ENCODE measurements at places on chromosomes 3 and 15.

DNA sequence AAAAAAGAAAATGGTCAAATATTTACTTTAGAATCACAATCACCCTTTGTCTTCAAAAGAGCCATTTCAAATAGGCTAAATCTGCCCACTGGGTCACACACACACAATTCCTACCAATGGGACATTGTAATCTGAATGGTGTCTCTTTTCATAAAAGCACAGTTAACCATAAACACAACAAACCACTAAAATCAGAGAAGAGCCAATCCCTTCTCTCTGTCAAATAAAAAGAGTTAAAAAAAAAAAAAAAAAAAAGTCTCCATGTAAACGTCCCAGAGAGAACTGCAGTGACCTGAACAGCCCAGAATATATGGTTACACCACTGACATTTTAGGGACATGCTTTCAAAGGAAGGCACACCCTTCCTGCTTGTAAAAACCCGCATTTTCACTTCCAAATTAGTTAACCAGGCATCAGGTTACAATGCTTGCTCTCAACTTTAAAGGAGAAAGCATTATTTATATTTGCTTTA, 63.7 kb downstream of the PRICKLE2 start:
- no peak for DNase-seq

- no peak for DNase-seq
Measured at GRCh38 chr15:70376929-70377691, 279.4 kb upstream of the TLE3 start.

- DNase-seq, result no peak
Measured at GRCh38 chr3:183576487-183577107, 21.1 kb upstream of the KLHL6 start.

DNA sequence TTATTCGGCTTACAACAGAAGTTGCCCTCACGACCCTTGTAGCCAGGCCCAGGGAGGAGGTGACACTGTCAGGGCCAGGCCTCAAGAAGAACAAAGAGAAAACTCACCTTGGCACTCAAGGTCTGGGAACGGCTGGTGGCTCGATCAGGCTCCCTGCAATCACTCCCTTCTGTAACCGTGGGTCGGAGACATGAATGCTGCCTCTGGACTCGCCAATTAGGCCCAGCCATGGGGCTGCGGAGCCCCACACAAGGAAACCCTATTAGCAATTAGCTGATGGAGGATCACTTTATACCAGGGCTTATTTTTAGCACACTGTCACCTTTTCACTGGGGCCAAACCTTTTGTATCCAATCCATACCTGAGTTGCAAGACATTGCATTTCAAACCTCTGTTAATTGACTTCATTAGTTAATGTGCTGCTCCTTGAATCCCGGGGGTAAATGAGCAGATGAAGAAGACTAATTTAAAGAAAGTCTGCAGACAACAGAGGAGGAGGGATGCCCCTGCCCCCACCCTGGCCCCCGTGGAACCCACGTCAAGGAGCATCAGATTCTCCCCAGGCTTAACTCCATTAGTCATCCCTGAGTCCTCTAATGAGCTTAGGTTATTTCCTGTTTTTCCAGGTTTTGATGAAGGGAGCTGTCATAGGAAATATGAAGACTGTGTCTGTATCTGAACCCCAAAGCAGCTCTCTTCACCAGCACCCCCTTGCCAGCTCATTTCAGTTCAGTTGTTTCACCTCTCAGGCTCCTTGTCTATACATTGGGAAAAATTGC, 255.3 kb downstream of the RORA start:
- DNase-seq, result no peak

DNA sequence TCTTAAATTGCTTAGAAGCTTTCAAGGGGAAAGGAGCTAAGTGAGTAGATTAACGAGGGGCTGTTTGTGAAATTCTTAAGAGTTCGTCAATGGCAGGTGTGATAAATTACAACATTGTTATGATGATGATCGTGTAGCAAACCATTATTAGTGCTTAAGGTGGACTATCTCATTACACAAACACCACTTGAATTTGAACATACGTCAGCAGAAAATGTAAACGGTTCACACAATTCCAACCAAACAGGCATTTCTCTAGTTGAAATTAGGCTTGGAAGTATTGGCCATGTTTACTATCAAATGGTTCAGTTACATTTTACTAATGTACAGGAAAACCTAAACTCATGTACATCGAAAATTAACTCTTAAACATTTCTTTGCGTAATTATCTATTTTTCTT, 102.8 kb downstream of the PYDC2 start:
- DNase-seq, result no peak

DNA sequence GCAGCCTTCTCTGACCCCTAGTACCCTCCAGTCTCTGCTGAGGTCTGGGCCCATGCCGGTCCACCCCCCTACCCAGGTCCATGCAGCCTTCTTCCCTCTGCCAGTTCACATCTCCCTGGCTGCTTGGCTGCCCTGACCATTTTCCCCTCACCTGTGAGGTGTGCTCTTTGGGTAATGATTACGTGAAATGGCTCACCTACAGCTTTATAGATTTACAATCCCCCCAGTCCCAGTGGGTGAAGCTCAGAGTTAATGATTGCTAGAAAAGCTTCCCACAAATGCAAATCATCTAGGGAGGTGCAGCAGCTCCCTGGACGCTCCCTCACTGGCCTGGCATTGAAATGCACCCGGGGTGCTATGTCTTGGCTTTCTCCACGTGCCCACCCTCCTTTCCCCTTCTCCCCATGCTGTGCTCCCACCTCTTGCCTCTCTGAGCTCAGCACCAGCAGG, 18.7 kb downstream of the PAQR5 start:
- DNase-seq, result no peak

DNA sequence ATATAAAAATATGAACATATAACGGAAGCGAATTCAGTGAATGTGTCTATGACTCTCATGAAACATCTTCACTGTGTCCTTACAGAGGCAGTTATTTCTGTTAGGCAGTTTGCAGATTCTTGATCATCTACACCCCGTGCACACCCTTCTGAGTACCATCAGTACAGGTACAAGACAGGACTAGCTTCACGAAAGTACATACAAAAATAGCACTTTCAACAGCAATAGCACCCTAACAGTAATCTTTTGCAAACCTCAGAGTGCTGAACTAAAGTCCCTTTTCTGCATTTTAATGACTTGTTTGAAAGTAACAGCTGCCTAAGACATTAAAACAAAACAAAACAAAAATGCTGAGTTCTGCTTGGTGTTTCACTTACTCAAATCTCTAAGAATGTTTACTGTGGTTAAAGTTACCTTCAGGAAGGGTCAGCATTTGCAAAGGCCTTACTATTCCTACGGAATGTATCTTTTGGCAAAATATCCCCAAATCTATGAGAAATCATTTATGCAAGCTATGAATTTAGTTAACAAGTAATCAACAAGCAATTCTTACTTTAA, 104.1 kb downstream of the CNTN3 start:
- no peak for DNase-seq

Measured in stimulated activated CD4-positive, alpha-beta T cell treated with anti-CD3 and anti-CD28 coated beads, Interleukin-1b, Interleukin-23, amount 100 ng/mL, for 1 hour (primary cell).